Smooth muscle cell of trachea (primary cell): ENCODE measurements at places on chromosomes 12 and 14. TPM values are rescaled to one million over a fixed set of nuclear protein-coding genes. Genes with fewer than 3 reads are reported as not detected.

The KLRC4 gene
- total RNA-seq: not detected in 2 replicates

The DACT1 gene
- total RNA-seq: 6.4 and 14.6 TPM in 2 replicates

The ZFYVE26 gene
- total RNA-seq: 23.3 and 26.0 TPM in 2 replicates

The PLD4 gene
- under 0.01 TPM in 2 replicates for total RNA-seq

The ACSM4 gene
- total RNA-seq: not detected in 2 replicates

The FZD10 gene
- not detected in 2 replicates for total RNA-seq

The AJUBA gene
- 17.0 and 47.6 TPM in 2 replicates for total RNA-seq

The FOXG1 gene
- 0.44 and 0.83 TPM in 2 replicates for total RNA-seq

The KERA gene
- not detected in 2 replicates for total RNA-seq

The LALBA gene
- total RNA-seq: not detected in 2 replicates

The FAM222A gene
- total RNA-seq: 0.15 and 0.33 TPM in 2 replicates

The L3HYPDH gene
- total RNA-seq: 55.1 and 57.9 TPM in 2 replicates

The LRP6 gene
- total RNA-seq: 58.3 and 59.5 TPM in 2 replicates

The CLEC9A gene
- total RNA-seq: not detected in 2 replicates

The NCOR2 gene
- 44.8 and 50.3 TPM in 2 replicates for total RNA-seq

The NID2 gene
- 186 and 315 TPM in 2 replicates for total RNA-seq
